ENCODE measurements at places on chromosomes 4 and X. TPM values are rescaled to one million over a fixed set of nuclear protein-coding genes. Genes with fewer than 3 reads are reported as not detected.

The MAPK10 gene
- total RNA-seq: under 0.01 TPM

GRCh38 chrX:120549483-120550452 lies 11.0 kb downstream of the CUL4B start:
- DNase-seq: peak; percentile 86

DNA sequence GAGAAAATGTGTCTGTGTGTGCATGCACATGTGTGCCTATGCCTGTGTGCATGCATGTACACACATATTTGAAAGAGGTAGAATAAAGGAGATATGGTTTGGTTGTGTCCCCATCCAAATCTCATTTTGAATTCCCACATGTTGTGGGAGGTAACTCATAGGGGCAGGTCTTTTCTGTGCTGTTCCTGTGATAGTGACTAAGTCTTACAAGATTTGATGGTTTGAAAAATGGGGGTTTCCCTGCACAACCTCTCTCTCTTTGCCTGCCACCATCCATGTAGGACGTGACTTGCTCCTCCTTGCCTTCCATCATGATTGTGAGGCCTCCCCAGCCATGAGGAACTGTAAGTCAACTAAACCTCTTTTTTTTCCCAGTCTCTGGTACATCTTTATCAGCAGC lies 87.2 kb downstream of the PRDM5 start:
- DNase-seq: no peak

GRCh38 chrX:47467106-47467505 lies 15.9 kb downstream of the ZNF41 start:
- no peak for DNase-seq

GRCh38 chr4:144732584-144733428 lies 86.8 kb downstream of the HHIP start:
- no peak for DNase-seq

- no peak for DNase-seq
Observed at GRCh38 chrX:132407691-132408090, 81.1 kb downstream of the MBNL3 start.

GRCh38 chrX:137565921-137566745 lies at the start of gene ZIC3:
TSS of gene ZIC3 (plus strand) at chrX:137566127. CDS start at chrX:137566692, 565 bp downstream.
- peak; percentile 61 for DNase-seq

The SHROOM2 gene
- total RNA-seq: 5.4 TPM

- DNase-seq: peak; percentile 55
Observed at GRCh38 chrX:65528705-65529340, 5.8 kb downstream of the LAS1L start.

DNA sequence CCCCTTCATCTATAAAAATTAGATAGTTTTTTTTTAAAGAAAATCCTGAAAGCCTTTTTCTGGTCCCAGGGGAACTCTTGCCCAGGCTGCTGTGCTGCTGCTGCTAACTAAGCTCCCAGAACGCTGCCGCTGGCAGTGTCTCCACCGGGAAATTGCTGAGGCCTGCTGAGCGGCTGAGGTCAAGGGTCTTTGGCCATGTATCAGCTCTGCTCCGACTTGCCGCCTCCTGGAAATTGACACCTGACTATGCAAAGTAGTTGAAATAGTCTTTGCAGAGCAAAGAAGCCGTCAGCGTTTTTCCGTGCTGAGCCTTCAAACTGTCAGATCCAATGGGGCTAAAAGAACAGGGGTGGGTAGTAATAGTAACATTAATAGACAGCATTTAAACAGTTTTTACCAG lies 839 bp downstream of the QDPR start:
- peak; percentile 54 for DNase-seq

The VCX gene
- total RNA-seq: not detected

DNA sequence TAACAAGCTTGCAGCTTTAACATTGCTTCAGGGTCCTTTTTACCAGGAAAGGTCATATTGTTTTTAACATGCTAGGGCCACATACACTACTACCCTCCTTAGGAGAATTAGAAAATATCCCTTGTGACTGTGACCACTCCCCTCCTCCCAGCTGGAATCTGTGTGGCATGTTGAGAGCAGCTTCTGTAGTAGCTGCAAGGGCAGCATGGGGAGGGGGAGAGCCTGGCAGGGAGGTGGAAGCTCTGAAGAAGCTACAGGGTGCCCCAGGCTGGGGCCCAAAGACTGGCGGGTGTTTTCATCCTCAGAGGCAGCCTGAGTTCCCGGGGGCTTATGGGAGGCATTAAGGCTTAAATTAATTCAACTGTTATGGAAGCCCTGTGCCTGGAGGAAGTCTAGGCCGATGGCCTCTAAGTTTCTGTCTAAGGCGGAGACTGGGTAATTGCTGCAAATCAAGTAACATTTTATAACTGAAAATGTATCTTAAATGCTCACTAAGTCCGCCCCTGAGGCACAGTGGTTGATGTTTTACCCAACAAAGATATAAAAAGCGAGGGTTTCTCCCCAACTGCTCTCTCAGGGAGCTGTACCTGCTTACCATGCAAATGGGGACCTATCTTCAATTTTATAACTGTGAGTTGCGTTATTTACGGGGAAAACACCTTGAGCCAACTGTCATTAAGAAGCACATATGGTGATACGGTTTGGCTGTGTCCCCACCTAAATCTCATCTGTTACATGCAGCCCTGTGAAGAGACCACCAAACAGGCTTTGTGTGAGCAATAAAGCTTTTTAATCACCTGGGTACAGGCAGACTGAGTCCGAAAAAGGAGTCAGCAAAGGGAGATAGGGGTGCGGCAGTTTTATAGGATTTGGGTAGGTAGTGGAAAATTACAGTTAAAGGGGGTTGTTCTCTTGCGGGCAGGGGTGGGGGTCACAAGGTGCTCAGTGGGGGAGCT lies 37.4 kb upstream of the STS start:
- DNase-seq: no peak

The ZBTB49 gene
- total RNA-seq: 2.4 TPM

DNA sequence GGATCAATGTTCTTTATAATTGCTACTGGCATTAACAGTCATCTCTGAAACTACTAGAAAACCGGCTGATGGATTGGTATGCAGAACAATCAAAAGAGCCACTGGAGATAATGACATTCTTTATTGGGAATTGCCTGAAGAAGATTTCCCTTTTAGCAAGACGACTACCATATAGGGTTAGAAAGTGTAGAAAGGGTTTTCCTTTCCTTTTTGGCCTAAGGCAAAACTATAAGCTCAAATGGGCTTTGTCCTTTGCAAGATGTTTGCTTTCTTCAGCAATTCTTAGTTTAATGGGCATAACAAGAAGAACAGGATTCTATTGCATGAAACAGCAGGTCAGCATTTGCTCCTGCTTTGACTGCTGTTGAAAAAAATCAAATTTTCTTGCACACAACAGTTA lies 214.2 kb upstream of the PCDH10 start:
- DNase-seq: no peak

The SOWAHD gene
- total RNA-seq: not detected
